ENCODE measurements at places on chromosomes 3 and 15.

GRCh38 chr15:99385865-99386264 is 134.6 kb downstream of the LRRC28 start:
- DNase-seq = peak; percentile 47

GRCh38 chr3:148873977-148874376 is 8.9 kb downstream of the CPA3 start:
- no peak for DNase-seq

GRCh38 chr15:100125401-100126191 is 216.2 kb downstream of the ADAMTS17 start:
- DNase-seq = no peak

GRCh38 chr3:132378048-132378762 is 39.1 kb upstream of the DNAJC13 start:
- DNase-seq = no peak

GRCh38 chr3:187986514-187986934 is 167.4 kb upstream of the LPP start:
- DNase-seq = peak; percentile 70

GRCh38 chr3:177426878-177427495 is 229.7 kb upstream of the TBL1XR1 start:
- DNase-seq = peak; percentile 62

DNA sequence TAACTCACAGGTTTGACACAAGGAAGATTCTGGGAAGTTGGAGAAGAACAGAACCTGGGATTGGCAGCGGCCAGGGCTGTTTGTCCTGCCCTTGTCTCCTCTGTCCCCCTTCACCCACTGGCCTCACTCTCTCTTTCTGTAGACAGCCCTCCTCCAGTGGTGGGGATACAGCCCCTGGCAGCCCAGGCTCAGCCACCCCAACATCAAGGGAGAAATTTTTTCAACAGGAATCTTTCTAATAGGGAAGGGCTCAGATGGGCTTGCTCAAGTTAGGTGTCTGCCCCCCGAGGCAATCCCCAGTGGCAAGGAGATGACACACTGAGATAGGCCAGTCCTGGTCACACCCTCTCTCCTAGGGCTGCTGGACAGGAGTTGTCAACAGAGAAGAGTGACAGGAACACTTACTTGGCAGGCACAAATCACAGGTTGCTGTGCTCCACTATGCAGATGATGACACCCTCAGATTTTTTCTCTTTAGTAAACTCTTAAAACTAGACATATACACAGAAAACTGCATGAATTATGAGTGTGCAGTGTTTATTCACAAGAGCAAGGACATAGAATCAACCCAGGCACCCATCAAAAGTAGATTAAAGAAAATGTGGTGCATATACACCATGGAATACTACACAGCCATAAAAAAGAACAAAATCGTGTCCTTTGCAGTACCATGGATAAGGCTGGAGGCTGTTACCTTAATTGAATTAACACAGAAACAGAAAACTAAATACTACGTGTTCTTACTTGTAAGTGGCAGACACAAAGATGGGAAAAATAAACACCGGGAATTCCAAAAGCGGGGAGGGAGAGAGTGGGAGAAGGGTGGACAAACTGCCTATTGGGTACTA is 36.3 kb downstream of the PLA2G4D start:
- no peak for DNase-seq

GRCh38 chr15:47186075-47186474 is 531.2 kb upstream of the SEMA6D start:
- no peak for DNase-seq

DNA sequence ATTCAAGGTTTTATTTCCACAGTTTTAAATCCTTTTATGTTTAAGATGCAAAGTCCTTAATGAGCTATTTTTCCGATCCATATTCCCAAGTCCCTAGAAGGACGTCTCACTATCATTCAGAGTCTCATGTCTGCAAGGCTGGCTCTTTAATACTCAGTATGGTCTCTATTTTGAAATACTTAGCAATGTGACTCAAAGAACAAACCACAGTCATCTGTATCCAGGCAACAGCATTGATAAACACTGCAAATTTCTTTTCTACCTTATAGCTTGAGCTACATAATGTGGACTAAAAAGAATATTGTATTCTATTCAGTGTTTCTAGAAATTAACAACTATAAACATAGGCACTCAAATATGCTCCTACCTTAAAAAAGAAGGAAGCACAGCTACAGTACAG is 588.3 kb upstream of the NAALADL2 start:
- DNase-seq = no peak

DNA sequence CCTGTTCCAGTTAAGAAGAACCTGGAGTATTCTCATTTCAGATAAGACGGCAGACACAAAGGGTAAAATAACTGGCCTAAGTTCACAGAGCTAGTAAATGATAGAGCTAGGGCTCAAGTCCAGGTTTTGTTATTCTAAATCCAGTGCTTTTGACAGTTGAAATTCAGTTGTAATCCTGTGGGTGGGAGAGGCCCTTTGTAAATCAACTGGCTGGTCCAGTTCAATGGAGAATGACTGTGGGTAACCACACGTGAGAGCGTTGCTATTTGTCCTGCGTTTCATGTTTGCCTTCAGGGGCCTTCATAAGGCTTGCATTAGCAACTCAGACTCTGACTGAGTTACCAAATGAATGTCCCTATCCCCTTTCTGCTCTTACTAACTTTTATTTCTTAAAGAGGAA is 24.2 kb upstream of the CD96 start:
- DNase-seq = no peak

- peak; percentile 60 for DNase-seq
Observed at GRCh38 chr3:69092030-69092516, 7.3 kb downstream of the ARL6IP5 start.

DNA sequence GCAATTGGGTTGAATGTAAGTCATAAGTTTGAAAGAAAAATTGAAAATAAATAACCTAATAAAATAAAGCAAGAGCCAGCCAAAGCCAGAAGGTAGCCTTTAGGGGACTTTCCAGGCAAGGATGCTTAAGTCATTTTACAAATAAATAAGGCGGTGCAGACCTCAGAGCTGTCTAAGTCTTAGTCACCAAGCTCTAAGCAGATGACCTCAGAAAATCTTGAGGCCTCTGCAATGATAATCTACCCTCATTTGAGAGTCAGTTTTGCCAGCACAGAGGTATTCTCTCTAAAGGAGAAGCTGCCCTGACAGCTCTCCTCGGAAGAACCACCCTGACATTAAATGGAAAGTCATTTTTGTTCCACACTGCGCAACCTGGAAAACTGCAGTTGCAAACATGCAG is 113.9 kb downstream of the OXNAD1 start:
- DNase-seq = no peak

DNA sequence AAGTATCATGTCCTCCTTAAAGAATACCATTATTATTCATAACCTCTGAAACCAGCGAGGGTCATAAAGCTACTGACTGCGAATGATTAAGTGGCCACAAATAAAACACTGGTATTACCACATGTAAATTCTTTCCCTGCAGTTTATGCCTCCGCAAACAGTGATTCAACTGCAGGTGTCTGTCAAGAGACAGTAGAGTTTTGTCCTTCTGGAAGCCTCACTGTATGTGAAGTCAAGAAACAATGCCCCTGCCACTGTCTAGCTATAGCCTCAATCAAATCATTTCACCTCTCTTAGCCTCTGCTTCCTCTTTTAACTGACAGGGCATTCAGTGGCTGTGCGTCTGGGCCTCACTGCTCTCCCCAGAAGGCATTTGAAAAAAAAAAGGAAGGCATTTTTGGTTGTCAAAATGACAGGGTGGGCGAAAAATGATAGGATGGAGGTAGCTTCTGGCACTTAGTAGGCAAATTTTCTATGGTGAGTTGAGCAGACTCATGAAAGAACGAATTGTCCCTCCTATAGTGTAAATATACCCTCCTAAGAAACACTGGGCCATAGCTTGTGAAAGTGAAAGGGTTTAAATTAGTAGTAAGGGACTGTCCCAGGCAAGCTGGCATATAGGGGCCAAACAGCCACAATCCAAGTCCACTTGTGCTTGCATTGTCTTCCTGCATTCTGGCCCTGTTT is 66.7 kb downstream of the FILIP1L start:
- DNase-seq = peak; percentile 53

DNA sequence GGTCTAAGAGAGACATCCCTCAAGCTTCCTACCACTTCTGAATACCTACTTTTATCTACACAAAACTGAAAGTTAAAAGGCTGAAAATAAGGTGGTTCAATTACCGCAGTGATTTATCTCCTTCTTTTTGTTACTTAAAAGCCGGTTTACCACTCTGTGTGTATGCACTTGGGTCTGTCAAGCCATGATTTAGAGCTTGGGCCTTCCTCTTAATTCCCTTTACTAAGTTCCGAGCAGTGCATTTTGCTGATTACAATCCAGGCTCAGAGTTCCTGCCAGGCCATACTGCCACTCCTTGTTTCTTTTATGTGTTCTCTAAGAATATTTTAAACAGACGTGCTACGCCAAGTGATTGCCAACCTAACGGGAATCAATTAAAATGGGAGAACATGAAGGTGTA is 16.5 kb downstream of the KCTD6 start:
- DNase-seq = no peak

DNA sequence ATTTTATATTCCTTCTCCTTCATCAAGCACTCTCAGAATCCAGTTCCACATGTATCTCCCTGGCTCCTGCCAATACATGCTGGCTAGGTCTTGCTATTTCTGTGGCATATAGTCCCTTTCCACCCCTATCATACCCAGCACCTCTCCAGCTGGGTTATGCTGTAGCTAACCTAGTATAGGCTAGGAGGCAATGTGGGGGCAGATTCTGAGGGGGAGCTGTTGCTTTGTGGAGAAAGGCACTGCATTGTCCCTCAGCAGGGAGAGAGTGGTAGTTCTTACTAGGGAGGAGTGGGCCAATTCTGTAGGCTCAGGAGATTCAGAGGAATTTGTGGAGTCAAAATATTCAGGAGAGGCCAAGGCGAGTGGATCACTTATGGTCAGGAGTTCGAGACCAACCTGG is 39.4 kb upstream of the UBL7 start:
- DNase-seq = no peak

DNA sequence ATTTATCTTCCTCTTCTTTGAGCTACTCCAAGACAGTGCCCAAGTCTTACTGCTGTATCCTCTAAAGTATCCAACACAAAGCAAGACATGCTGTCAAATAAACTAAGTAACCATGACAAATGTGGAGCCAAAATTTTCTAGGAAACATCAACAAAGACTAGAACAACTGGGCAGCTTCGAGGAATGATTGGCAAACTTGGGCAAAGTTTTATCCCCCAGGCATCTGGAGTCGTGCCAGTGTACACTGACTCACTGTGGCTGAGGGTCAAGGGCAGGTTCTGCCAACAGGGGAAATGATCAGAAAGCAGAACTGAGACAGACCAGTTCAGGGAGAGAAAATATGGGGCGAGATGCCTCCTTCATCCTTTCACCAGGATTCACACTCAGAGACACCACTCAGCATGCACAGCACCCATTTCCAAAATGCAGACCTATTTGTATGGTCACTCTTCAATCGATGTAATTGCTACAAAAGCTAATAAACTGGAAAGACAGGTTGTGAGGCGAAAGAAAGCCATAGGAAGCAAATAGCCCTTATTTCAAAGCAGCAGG is 65.8 kb downstream of the MB21D2 start:
- peak; percentile 81 for DNase-seq

GRCh38 chr3:111112913-111113312 is 41.3 kb downstream of the NECTIN3 start:
- DNase-seq = no peak

DNA sequence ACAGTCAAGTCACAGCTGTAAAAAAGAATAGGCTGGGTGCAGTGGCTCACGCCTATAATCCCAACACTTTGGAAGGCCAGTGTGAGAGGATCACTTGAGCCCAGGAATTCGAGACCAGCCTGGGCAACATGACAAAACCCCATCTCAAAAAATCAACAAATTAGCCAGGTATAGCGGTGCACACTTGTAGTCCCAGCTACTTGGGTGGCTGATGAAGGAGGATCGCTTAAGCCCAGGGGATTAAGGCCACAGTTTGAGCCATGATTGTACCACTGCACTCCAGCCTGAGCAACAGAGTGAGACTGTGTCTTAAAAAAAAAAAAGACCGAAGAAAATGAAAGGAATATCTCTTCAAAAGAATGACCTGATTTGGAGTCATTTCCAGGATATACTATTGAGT is 6.6 kb downstream of the HERC1 start:
- DNase-seq = no peak

DNA sequence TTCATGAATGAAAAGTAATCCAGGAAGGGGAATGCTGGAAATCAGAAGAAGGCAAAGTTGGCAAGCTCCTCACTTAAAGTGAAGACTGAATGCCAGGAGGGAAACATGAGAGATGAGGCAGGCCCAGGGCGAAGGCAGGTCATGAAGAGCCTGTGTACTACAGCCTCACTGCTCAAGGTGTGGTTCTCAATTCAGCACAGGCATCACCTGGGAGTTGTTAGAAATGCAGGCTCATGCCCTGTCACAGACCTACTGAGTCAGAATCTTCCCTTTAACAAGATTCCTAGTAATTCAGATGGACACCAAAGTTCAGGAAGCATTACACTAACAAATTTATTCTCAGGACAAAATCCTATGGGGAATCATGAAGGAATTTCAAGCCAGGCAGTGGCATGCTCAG is 14.2 kb downstream of the MYO5A start:
- DNase-seq = no peak

DNA sequence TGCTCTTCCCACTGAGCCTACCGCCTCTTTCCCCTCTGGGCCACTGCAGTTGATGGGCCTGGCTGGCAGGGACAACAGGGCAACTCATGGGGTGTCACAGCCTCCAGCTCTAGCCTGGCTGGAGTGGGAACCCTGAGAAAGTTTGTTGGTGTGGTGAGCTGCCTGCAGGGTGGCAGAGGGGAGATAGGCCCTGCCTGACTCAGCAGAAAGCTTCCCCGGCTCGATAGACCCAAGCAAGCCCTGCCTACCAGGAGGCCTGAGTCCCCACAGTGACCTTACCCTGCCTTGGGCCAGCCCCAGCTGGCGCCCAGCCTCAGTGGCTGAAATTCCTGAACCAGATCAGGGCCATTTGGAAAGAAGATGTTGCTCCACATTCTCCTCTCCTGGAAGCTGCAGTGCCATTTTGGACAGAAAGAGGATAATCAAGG is 29.4 kb downstream of the ABTB1 start:
- DNase-seq = no peak

DNA sequence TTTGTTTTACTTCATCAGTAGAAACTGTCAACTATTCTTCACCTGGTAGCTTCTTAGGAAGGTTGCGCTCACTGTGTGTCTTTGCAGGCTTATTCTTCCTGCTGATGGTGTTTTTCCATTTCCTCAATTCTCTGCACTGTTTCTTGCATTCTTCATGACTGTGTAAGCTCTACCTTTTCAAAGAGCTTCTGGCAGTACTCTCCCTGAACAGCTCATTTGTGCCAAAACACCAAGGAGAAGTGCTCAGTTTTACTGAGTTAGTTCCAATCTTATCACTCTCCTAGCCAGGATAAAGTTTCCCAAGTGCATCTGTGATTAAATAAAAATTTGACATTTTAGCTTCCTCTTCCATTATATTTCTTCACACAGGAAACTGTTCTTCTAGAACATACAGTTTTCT is 339.8 kb downstream of the EPHA3 start:
- no peak for DNase-seq

- no peak for DNase-seq
Observed at GRCh38 chr3:39765575-39765974, 43.8 kb upstream of the MYRIP start.

- DNase-seq = no peak
Observed at GRCh38 chr3:161293381-161293780, 72.3 kb downstream of the NMD3 start.

GRCh38 chr3:138781012-138781470 is 53.7 kb downstream of the PIK3CB start:
- no peak for DNase-seq
